Stimulated activated CD4-positive, alpha-beta T cell treated with anti-CD3 and anti-CD28 coated beads, Interleukin-12 subunit alpha, Interleukin-12 subunit beta, amount 100 ng/mL, for 48 hours (primary cell): ENCODE measurements at places on chromosomes 5 and 9.
A peak's percentile ranks its signal among the peaks of the same experiment; 100 is the strongest.

DNA sequence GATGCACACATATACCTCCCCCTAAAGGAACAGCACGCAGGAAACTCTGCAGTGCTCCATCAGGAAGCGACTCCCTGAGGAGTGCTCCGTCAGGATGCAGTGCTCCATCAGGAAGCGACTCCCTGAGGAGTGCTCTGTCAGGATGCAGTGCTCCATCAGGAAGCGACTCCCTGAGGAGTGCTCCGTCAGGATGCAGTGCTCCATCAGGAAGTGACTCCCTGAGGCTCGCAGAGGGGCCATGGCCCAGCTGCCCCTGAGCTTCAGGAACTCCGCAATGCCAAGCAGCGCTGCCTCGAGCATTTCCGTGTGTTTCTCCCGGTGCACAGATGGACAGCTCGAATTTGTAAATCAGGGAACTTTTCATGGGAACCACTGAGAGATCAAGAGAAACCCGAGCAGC, 88.1 kb downstream of the PAX5 start:
- no peak for DNase-seq

GRCh38 chr5:2546938-2547337, 204.5 kb downstream of the IRX2 start:
- no peak for DNase-seq

DNA sequence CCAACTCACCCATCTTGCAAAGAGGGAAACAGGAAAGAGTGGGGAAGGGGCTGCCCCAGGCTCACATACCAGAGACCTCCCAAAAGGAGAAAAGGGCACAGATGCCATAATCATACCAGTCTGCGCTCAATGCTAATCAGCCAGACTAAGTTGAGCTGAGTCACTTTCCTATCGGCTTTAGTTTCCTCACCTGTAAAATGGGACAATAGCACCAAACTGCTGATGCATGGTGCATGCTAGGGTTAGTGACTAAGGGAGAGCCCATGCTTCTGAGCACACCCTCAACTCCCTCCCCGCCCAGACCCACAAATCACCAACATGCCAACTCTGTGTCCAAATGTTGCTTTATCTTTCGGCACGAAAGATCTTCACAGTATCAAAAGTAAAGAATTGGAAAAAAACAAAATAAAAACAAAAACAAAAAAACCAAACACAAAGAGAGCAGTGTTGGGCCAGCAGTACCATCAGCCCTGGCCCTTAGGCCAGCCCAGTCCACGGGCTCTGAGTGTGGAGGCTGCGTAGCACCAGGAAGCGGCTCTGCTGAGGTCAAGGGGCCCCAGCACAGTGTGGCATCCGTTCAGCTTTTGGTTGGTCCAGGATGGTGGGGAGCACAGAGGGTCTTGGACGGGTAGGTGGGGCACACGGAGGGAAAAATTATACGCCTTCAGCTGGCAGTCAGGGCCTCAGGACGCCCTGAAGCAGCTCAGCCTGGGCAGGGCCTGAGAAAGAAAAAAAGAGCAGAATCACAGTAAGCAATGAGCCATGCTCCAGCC, 2.9 kb upstream of the DDX41 start:
- no peak for DNase-seq

- no peak for DNase-seq
Observed at GRCh38 chr5:143446535-143447226, 43.2 kb upstream of the NR3C1 start.

- no peak for DNase-seq
Observed at GRCh38 chr9:91768977-91769916, 180.8 kb downstream of the ROR2 start.

GRCh38 chr9:129285979-129286772, 108.1 kb upstream of the IER5L start:
- no peak for DNase-seq

- DNase-seq, result no peak
Observed at GRCh38 chr5:66326276-66326675, 182.2 kb downstream of the SREK1 start.

GRCh38 chr9:10144355-10144754, 468.4 kb downstream of the PTPRD start:
- no peak for DNase-seq

DNA sequence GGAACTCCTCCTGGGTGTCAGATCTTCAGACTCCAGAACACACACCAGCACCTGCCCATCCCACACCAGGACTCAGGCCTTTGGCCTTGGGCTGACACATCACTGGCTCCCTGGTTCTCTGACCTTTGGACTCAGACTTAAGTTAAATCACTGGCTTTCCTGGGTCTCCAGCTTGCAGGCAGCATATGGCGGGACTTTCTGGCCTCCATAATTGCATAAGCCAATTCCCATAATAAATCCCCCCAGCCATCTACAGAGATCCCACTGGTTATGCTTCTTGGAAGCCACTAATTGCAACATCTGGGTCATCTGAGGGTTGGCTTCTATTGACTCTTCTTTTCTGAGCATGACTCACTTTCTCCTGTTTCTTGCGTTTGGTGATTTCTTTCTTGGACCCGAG, 80.3 kb upstream of the SARDH start:
- no peak for DNase-seq

GRCh38 chr5:148829734-148830133, 3.3 kb downstream of the ADRB2 start:
- no peak for DNase-seq

DNA sequence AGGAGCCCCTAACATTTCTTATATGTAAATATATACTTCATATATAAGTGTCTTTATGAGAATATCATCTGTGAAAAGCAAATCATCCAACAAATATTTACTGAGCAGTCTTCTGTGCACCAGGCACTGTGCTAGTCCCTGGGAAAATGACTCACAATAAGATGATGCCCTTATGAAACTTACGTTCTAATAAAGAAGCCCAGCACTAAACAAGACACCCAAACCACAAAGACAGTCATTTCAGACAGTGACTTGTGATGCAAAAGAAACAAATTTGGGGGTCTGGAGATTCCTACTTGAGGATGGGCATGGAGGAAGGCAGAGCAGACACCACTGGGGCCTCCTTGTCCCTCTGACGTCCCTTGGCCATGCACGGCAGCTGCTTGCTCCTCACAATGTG, 30.6 kb upstream of the PPP1R2B start:
- no peak for DNase-seq

- no peak for DNase-seq
Observed at GRCh38 chr5:156164306-156164705, 162.7 kb upstream of the SGCD start.

- DNase-seq, result no peak
Observed at GRCh38 chr5:53116597-53116996, 7.0 kb upstream of the MOCS2 start.

GRCh38 chr9:36935768-36936497, 98.1 kb downstream of the PAX5 start:
- DNase-seq, result no peak

GRCh38 chr9:27528886-27529315, 713 bp downstream of the MOB3B start:
- peak; percentile 29 for DNase-seq

GRCh38 chr5:142056816-142057696, 44.2 kb upstream of the GNPDA1 start:
- no peak for DNase-seq

GRCh38 chr9:135049460-135049859, 38.0 kb upstream of the OLFM1 start:
- DNase-seq, result no peak

DNA sequence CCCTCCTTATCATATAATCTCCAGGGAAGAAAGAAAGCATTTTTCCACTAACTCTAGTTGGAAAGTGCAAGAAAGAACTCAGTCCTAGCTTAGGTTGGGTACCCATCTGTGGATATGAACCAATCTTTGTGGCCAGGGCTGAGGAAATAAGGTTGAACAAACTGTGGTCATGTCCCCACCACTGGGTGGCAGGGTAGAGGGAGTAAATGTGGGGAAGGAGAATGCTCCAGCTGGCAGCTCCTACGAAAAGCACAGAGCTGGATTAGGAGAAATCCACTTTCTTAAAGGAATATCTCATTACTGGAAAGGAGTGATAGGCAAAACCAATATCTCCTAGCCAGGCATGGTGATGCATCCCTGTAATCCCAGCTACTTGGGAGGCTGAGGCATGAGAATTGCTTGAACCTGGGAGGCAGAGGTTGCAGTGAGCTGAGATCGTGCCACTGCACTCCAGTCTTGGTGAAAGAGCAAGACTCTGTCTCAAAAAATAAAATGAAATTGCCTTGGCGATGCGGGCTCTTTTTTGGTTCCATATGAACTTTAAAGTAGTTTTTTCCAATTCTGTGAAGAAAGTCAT, 175.1 kb downstream of the CCDC192 start:
- no peak for DNase-seq

DNA sequence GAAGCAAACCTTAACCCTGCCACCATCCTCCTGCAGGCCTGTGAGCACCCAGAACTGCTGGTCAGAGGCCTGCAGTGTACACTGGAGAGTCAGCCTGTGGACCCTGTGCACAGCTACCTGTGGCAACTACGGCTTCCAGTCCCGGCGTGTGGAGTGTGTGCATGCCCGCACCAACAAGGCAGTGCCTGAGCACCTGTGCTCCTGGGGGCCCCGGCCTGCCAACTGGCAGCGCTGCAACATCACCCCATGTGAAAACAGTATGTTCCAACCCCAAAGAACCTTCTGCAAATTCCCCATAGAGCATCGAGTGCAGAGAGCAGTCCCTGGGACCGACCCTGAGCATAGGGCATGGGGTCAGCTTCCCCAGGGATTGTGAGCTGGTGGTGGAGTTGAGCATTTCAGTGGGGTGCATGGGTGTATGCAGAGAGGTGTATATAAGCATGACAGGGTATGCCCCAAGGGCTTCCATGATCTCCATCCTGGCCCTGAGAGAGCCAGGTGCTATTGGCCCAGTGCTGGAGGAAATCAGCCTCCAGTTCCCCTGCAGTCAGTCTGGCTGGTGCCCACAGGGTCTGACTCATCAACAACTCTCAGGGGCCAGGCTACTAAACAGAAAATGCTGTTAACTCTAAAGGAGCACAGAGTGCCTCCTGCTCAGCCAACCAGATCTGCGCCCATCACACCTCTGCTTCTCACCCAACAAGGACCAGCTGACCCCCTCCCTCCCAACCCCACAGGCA, 126.2 kb downstream of the SAXO1 start:
- no peak for DNase-seq

DNA sequence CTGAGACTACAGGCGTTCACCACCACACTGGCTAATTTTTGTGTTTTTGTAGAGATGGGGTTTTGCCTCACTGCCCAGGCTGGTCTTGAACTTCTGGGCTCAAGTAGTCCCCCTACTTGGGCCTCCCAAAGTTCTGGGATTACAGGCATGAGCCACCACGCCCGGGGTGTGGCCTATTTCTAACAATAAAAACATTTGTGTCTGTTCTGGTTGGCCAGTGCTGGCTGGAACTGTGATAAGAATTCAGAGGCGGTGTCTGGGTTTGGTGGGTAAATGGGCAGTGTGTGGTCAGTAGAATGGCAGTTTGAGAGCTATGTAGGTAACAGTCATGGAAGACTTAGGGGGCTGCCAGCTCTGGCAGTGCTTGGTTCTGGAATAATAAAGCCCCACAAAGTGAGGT, 46.9 kb upstream of the SYNPO start:
- DNase-seq, result no peak

DNA sequence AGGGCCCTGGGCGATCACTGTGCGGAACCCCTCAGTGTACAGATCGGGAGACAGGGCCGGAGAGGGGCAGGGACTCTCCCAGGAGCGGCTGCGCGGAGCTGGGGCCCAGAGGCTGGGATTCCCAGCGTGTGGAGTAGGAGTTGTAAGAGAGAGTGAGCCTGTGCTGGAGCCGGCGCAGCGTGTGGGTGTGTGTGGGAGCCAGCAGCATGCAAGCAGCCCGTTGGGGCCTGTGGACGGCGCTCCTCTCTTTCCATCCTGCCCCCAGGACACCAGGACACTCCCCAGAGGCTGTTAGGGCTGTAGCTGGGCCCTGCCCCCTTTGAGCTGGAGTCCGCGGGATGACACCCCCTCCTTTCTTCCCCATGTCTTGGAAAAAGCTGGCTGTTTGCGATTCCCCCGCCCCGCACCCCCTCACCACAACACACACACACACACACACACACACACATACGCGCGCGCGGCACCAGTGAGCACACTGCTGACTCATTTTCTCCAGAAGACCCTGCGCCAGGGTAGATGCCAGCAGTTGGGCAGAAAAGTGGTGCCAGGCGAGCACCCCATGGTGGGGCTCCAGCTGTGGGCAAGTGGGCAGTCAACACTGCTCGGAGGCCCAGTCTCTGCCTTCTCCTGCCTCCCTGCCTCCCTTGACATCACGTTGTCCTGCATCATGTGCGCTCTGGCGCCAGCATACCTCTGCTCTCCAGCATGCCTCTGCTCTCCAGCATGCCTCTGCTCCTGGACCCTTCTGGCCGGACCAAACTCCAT, 1.5 kb downstream of the COL27A1 start:
- DNase-seq, result peak; percentile 6

DNA sequence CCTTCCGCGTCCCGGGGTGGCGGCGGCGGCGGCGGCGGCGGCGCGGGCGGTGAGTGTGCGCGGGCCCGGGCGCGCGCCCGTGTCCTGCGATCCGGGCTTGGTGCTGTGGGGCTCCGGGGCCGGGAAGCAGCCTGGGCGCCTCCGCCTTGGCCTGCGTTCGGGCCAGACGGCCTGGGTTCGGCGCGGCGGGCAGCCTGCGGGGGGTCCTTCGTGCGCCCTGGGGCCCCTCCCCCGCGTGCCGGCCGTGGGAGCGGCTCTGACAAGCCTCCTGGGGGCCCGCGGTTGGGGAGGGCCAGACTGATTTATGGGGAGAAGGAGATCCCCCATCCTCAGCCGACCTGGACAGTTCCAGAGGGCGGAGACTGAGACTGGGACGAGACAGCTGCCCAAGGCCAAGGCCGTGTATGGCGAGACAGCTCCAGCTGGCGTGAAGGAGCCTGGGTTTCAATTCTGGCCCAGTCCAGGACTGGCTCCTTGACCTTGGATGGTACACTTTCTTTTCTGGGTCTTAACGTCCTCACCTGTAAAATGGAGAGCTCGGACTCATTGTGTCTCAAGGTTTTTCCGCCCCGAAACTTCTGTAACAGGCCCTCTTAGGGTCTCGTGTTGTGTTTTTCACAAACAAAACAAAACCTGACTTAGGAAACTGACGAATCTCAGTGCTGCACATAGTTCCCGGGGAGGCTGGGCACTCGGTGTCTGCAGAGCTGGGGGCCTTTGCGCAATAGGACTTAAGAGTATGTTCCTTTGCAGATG, 603 bp downstream of the TMEM268 start:
- no peak for DNase-seq

DNA sequence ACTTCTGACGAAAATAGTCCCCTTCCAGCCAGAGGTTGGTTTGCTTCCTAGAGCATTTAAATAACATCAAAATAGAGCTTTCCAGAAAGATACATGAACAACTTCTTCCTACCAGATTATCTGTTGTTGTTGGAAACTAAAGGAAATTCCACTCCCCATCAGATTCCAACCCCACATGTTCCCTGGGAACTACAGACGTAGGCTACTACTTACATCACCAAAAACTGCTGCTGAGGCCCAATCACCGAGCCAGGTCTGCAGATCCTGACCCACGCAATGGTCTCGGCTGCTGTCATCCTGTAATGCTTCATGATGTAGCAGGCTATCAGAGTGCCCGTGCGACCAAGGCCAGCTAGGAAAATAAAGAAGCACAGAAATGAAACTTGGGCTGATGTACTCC, 73.4 kb downstream of the HABP4 start:
- DNase-seq, result no peak

DNA sequence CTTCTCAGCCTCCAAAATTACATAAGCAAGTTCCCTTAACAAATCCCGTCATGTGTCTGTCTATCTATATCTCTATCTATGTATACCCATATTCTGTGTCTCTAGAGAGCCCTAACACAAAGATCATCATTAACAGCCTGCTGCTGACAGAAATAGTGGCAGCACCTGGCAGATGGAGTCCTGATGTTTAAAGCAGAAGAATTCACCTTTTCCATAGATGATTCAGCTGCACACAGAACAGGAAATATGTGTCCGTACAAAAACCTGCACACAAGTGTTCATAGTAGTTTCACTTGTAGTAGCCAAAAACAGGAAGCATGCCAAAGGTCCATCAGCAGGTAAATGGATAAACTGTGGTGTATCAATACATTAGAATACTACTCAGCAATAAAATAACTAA, 45.0 kb upstream of the ACO1 start:
- DNase-seq, result no peak
